ENCODE measurements at places on chromosomes 1 and 21. TPM values are rescaled to one million over a fixed set of nuclear protein-coding genes. Genes with fewer than 3 reads are reported as not detected.

SEC16B gene
- polyA plus RNA-seq = 43.5 TPM

KLHL20 gene
- 8.2 TPM for polyA plus RNA-seq

FCN3 gene
- 0.89 TPM for polyA plus RNA-seq

CDC42BPA gene
- polyA plus RNA-seq = 19.9 TPM

CYP2J2 gene
- 48.4 TPM for polyA plus RNA-seq

INKA2 gene
- polyA plus RNA-seq = 4.4 TPM

LCE3D gene
- 0.24 TPM for polyA plus RNA-seq

NPHS2 gene
- polyA plus RNA-seq = 0.03 TPM

RAB13 gene
- 147 TPM for polyA plus RNA-seq

S100A12 gene
- polyA plus RNA-seq = 2.8 TPM

DNA sequence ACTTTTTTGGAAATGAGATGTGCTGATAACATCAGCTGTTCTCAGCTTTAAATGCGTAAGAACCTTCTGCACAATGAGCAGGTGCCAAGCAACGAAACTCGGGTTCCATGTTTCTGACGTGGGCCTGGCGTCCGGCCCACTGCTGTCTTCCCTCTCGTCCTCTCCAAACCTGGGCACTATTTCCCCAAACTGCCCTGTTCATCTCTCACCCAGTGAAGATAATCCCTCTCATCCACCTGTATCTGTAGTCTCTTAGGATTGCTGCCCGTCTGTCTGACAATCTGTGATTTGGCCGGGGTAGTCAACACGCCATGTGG lies 50.1 kb upstream of the CNTN2 start:
- H3K27me3 ChIP-seq = no peaks in the 10 kb centered on the region
- no peaks in the 10 kb centered on the region for H3K36me3 ChIP-seq
- H3K4me3 ChIP-seq = no peak overlapping the region
- DNase-seq = no peak

- DNase-seq = no peak
- no peaks in the 10 kb centered on the region for H3K4me1 ChIP-seq
- peaks cover 4% of the 10 kb centered on the region for H3K27me3 ChIP-seq
- no peak overlapping the region for H3K4me3 ChIP-seq
- H3K27ac ChIP-seq = no peak overlapping the region
Observed at GRCh38 chr1:34268311-34268954, 91.7 kb downstream of the C1orf94 start.

DNA sequence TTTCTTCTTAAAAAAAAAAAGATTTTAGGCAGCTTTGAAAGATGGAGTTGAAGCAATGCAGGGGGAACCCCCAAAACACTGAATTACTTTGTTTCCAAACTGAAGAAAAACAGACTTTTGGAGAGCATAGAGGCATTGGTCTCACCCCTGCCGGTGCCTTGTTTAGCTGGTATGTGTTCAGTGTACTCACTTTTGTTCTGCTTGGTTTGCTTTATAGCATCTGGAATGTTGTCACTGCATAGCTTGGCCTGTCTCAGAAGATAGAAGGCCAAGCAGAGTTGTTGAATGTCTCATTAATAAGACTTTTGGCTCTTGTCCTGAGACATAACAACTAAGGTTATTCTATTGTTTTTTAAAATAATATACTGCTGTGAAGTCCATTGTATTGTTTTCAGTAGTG lies 6.9 kb downstream of the THRAP3 start:
- DNase-seq = no peak
- no peaks in the 10 kb centered on the region for H3K27me3 ChIP-seq
- peaks cover 3% of the 10 kb centered on the region for H3K4me1 ChIP-seq
- peaks cover 3% of the 10 kb centered on the region for H3K36me3 ChIP-seq
- no peak overlapping the region for H3K27ac ChIP-seq

- no peaks in the 10 kb centered on the region for H3K36me3 ChIP-seq
- peaks cover 3% of the 10 kb centered on the region for H3K4me1 ChIP-seq
- H3K27me3 ChIP-seq = no peaks in the 10 kb centered on the region
Observed at GRCh38 chr1:205512059-205513045, 7.9 kb downstream of the CDK18 start.

DNA sequence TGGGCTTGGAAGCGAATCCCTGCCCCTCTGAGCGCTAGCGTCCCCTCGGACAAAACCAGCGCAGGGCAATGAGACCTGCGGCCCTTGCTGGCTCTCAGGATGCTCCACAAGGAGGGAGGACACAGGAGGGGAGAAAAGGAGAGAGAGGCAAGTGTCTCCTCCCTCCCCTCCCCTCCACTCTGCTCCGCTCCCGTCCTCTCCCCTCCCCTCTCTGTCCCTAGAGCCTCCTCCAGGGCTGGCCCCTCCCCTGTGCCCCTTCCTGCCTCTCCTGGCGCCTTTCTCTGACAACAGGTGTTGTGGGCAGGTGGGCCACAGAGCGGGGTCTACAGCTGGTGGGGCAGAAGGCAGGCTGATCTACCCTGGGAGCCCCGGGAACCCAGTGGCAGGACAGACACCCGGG lies 35.2 kb downstream of the TP73 start:
- DNase-seq = no peak
- H3K36me3 ChIP-seq = no peaks in the 10 kb centered on the region
- H3K4me1 ChIP-seq = peaks cover 3% of the 10 kb centered on the region
- no peak overlapping the region for H3K4me3 ChIP-seq
- H3K27me3 ChIP-seq = no peaks in the 10 kb centered on the region
- no peak overlapping the region for H3K27ac ChIP-seq

- peak overlapping the region; percentile 99 for H3K4me3 ChIP-seq
- DNase-seq = peak; percentile 77
- peak overlapping the region; percentile 100 for H3K27ac ChIP-seq
- peaks cover 3% of the 10 kb centered on the region for H3K4me1 ChIP-seq
- no peaks in the 10 kb centered on the region for H3K27me3 ChIP-seq
Observed at GRCh38 chr1:172533513-172534151, 682 bp downstream of the SUCO start.

GRCh38 chr1:31891280-31891679 lies 46.9 kb downstream of the PTP4A2 start:
- no peak for DNase-seq
- no peak overlapping the region for H3K4me3 ChIP-seq
- no peak overlapping the region for H3K27ac ChIP-seq
- H3K4me1 ChIP-seq = peaks cover 9% of the 10 kb centered on the region

- H3K27me3 ChIP-seq = no peaks in the 10 kb centered on the region
- no peak overlapping the region for H3K4me3 ChIP-seq
- peaks cover 13% of the 10 kb centered on the region for H3K4me1 ChIP-seq
- H3K27ac ChIP-seq = no peak overlapping the region
- no peak for DNase-seq
- no peaks in the 10 kb centered on the region for H3K36me3 ChIP-seq
Observed at GRCh38 chr21:45126204-45126626, 51.8 kb downstream of the ADARB1 start.

GRCh38 chr1:111948209-111949171 lies 41.0 kb downstream of the KCND3 start:
- no peak overlapping the region for H3K4me3 ChIP-seq
- no peaks in the 10 kb centered on the region for H3K27me3 ChIP-seq
- no peaks in the 10 kb centered on the region for H3K4me1 ChIP-seq
- no peaks in the 10 kb centered on the region for H3K36me3 ChIP-seq

- DNase-seq = no peak
- H3K27ac ChIP-seq = no peak overlapping the region
- no peak overlapping the region for H3K4me3 ChIP-seq
- no peaks in the 10 kb centered on the region for H3K27me3 ChIP-seq
- peaks cover 50% of the 10 kb centered on the region for H3K4me1 ChIP-seq
Observed at GRCh38 chr21:43913928-43914327, 48.9 kb downstream of the AGPAT3 start.

GRCh38 chr1:234915924-234916675 lies 212.5 kb downstream of the TOMM20 start:
- H3K27me3 ChIP-seq = no peaks in the 10 kb centered on the region
- H3K4me3 ChIP-seq = no peak overlapping the region
- peak; percentile 61 for DNase-seq

GRCh38 chr1:49306507-49307070 lies 529.9 kb upstream of the BEND5 start:
- H3K27me3 ChIP-seq = no peaks in the 10 kb centered on the region
- no peaks in the 10 kb centered on the region for H3K4me1 ChIP-seq
- no peaks in the 10 kb centered on the region for H3K36me3 ChIP-seq
- DNase-seq = no peak
- no peak overlapping the region for H3K27ac ChIP-seq

- no peak overlapping the region for H3K4me3 ChIP-seq
- H3K27ac ChIP-seq = no peak overlapping the region
- H3K36me3 ChIP-seq = no peaks in the 10 kb centered on the region
- H3K27me3 ChIP-seq = no peaks in the 10 kb centered on the region
- H3K4me1 ChIP-seq = no peaks in the 10 kb centered on the region
- no peak for DNase-seq
Observed at GRCh38 chr1:107439567-107439966, 298.7 kb downstream of the NTNG1 start.

DNA sequence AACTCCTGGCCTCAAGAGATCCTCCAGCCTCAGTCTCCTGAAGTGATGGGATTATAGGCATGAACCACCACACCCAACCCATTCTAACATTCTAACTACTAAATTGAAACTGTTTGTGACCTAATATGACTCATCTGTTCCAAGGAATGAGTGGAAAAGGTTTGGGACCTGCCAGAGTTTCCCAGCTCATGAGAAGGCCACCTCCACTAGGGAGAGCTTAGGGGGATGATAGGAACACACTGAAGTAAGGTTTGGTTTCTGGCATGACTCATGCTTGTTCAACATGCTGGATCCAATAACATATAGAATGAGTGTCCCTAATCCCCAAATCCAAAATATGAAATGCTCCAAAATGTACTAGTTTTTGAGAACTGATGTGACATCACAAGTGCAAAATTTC lies 18.9 kb upstream of the SCAF4 start:
- no peak overlapping the region for H3K27ac ChIP-seq
- no peaks in the 10 kb centered on the region for H3K36me3 ChIP-seq
- H3K27me3 ChIP-seq = no peaks in the 10 kb centered on the region

DNA sequence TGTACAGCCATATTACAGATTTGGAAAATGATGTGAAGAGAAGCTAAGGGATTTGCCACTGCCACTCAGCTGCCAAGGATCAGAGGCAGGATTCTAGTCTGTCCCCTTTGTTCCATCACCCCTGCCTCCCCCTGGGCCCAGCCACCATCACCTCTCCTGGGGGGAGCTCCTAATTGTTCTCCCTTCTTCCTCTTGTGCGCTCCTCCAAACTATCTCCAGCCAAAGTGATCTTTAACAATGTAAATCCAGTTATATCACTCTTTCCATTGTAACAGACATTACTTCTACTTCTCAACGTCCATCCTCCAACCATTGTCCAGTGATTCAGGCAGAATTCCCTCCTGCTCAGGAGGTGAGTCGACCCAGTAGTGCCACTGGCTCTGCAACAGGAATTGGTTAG lies 164.1 kb downstream of the PLPP3 start:
- DNase-seq = no peak
- no peaks in the 10 kb centered on the region for H3K27me3 ChIP-seq
- no peaks in the 10 kb centered on the region for H3K36me3 ChIP-seq

- no peaks in the 10 kb centered on the region for H3K27me3 ChIP-seq
- peaks cover 3% of the 10 kb centered on the region for H3K36me3 ChIP-seq
- H3K4me3 ChIP-seq = no peak overlapping the region
- DNase-seq = no peak
- H3K27ac ChIP-seq = no peak overlapping the region
Observed at GRCh38 chr1:115065021-115065420, 24.3 kb downstream of the TSPAN2 start.

DNA sequence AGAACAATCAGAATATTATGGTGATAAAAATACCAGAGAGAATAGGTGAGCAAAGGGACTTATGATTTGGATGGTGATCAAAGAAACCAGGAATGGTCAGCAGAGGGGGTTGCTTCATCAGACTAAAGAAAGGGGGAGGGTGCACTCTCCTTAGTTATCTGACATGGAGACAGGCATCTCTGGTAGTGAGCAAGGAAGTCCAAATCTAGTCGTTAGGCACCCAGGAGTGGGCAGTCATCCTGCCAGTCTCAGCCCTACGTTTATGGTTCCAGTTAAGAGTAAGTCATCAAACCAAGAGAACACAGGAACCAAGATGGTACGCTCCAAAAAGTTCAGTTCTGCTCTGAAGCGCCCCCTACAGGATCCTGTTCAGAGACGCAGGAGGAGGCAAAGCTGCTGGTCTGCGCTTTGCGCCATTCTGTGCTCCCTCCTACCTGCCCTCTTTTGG lies 28.6 kb downstream of the EBNA1BP2 start:
- peaks cover 36% of the 10 kb centered on the region for H3K27me3 ChIP-seq
- H3K27ac ChIP-seq = no peak overlapping the region
- no peaks in the 10 kb centered on the region for H3K36me3 ChIP-seq
- no peak for DNase-seq

- H3K27me3 ChIP-seq = no peaks in the 10 kb centered on the region
- H3K36me3 ChIP-seq = peaks cover 5% of the 10 kb centered on the region
- H3K4me3 ChIP-seq = peak overlapping the region; percentile 77
- peak; percentile 18 for DNase-seq
Observed at GRCh38 chr1:15975358-15975804, 520 bp downstream of the ZBTB17 start.

GRCh38 chr1:235583511-235584001 lies 66.0 kb downstream of the GNG4 start:
- H3K36me3 ChIP-seq = no peaks in the 10 kb centered on the region
- H3K27ac ChIP-seq = no peak overlapping the region
- no peak overlapping the region for H3K4me3 ChIP-seq
- no peak for DNase-seq

GRCh38 chr1:182145441-182145840 lies 83.9 kb upstream of the ZNF648 start:
- no peak overlapping the region for H3K4me3 ChIP-seq
- no peak for DNase-seq
- no peak overlapping the region for H3K27ac ChIP-seq
- no peaks in the 10 kb centered on the region for H3K27me3 ChIP-seq
- no peaks in the 10 kb centered on the region for H3K36me3 ChIP-seq
- H3K4me1 ChIP-seq = peaks cover 13% of the 10 kb centered on the region

DNA sequence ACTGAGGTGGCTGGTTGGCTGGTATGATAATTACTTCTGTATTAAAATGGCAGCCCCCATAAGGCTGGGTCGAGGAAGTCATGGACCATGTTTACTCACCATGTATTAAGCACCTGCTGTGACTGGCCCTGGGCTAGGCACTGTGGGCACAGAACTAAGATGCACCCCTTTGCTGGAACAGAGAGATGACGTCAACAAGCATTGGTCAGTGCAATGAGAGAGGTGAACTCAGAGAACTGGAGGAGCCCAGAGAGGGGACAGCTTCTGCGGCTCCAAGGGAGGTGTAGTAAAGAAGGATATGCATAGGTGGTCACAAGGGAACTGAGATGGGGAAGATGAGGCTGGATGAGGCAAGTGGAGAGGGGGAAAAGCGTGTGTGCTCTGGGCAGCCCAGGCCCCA lies 88.7 kb downstream of the KAZN start:
- H3K27me3 ChIP-seq = no peaks in the 10 kb centered on the region
- no peaks in the 10 kb centered on the region for H3K4me1 ChIP-seq
- no peak overlapping the region for H3K27ac ChIP-seq
- no peaks in the 10 kb centered on the region for H3K36me3 ChIP-seq
- no peak for DNase-seq
- no peak overlapping the region for H3K4me3 ChIP-seq

Measured in small intestine (tissue), 16 donors.